ENCODE measurements at places on chromosomes 6 and 20.

- DNase-seq: no peak
These were observed 69.7 kb upstream of the TOX2 start for GRCh38 chr20:43844778-43845614.

GRCh38 chr6:40887792-40888340 is 151.2 kb downstream of the UNC5CL start:
- no peak for DNase-seq

GRCh38 chr6:106446983-106447382 is 86.5 kb downstream of the CRYBG1 start:
- no peak for DNase-seq

- no peak for DNase-seq
These were observed 79.4 kb downstream of the DACT2 start for GRCh38 chr6:168240160-168240559.

DNA sequence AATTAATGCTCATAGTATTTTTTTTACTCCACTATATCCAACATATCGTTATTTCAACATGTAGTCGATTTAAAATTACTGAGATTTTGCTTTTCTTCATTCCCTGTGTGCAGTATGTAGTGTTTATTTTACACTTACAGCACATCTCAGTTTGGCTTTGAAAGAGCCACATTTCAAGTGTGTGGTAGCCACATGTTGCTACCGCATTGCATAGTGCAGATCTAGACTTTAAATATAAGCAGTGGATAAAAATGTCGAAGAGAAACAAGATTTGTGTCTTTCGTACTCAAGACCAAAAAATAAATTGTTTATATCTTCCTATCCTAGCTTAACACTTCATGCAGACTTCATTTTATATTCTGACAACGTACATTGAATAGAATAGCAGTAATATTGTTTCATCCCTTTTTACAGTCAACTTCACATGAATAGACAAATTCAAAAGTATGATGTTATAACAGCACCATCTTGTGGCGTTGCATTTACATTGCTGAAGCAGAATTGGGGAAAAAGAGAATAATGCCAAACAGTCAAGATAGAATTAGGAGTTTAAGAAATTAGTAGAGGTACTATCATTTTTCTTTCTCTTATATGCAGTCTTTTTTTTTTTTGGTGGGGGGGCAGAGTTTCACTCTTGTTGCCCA is 29.9 kb downstream of the FBXO5 start:
- DNase-seq: peak; percentile 0

GRCh38 chr6:166625356-166625755 is 1.7 kb downstream of the RPS6KA2 start:
- no peak for DNase-seq

GRCh38 chr20:19071446-19071725 is 141.1 kb upstream of the SLC24A3 start:
- no peak for DNase-seq

GRCh38 chr6:148324297-148324985 is 18.2 kb upstream of the SASH1 start:
- no peak for DNase-seq

DNA sequence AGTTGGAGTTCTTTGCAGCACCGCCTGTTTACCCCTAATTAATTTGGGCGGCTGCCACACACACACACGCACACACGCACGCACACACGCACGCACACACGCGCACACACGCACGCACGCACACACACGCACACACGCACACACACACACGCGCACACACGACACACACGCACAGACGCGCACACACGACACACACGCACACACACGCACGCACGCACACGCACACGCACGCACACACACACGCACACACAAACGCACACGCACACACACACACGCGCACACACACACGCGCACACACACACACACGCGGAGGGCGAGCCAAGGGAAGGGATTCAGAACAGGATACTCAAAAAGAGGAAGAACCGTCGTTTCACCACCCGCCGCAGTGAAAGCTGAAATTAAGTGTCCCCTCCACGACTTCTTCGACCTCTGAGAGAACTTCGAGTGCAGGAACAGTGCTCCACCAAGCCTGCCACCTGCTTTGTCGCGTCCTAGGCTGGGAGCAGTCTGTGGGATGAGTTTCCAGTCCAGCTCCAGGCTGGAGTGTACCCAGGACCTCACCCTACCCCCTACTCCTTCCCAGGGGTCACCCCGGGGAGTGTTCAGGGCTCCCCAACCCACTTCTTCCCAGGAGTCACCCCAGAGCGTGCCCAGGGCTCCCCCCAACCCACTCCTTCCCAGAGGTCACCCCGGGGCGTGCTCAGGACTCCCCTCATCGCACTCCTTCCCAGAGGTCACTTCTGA is 1.1 kb downstream of the RNASET2 start:
- DNase-seq: no peak

DNA sequence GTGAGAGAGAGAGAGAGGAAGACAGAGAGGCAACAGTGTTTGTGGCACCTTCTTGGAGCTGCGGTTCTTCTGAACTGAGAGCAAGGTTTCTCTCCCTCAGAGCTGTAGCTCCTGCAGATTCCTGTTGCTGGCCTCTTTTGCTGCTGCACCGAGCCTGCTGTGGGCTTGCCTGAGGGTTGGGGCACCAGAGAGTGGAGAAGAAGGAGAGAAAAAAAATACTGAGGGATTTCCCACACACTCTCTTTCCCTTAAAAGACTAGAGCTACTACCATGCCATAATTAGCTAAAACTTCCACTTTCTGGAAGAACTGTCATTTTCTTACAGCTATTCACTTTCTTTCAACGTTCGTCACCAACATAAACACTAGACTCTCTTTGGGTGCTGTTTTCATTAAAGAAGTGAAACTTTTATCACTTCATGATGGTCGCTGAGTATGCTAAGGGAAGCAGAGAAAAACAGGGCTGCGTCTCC is 18.2 kb upstream of the ECI2 start:
- no peak for DNase-seq

GRCh38 chr20:45752746-45753145 is 30.6 kb downstream of the SPINT4 start:
- DNase-seq: no peak

DNA sequence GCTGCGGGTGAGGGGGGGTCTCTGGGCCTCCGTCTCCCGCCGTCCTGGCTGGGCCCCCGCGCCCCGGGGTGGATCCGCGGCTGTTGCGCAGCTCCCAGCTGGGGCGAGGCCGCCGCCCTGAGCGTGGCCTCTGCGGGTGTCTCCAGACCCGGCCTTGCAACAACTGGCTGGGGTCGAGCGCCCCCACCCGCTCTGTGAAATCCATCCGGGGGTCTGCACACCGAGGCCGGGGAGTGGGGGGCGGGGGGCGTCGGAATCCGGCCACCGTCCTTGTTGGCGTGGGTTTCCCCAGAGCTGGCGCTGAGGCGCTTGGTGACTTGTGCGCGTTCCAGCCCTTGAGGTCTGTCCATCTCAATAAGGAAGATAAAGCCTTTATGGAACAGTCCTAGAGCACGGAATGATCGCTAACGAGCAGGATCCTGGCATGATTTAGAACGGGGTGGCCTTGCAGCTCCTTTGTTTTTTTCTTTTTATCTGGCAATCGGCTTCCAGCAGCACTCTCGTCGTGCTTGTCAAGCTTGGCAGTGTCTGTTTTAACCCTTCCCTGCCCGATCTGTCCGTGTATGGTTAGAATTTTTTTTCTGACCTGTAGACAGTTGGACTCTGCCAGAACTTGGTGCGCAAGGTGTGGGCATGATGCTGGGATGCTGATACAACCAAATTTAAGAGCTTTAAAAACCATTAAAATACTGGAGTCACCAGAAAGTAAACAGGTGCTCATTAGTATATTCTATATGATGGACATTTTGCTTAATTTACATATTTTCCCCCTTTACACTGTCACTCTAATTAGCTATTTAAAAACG is 675 bp downstream of the DSTN start:
- DNase-seq: peak; percentile 31

- peak; percentile 1 for DNase-seq
These were observed 126.7 kb downstream of the BCAS1 start for GRCh38 chr20:53943522-53944291.

GRCh38 chr20:60294632-60295031 is 336.4 kb downstream of the CDH26 start:
- DNase-seq: no peak

GRCh38 chr6:137750297-137750696 is 116.8 kb upstream of the TNFAIP3 start:
- no peak for DNase-seq

DNA sequence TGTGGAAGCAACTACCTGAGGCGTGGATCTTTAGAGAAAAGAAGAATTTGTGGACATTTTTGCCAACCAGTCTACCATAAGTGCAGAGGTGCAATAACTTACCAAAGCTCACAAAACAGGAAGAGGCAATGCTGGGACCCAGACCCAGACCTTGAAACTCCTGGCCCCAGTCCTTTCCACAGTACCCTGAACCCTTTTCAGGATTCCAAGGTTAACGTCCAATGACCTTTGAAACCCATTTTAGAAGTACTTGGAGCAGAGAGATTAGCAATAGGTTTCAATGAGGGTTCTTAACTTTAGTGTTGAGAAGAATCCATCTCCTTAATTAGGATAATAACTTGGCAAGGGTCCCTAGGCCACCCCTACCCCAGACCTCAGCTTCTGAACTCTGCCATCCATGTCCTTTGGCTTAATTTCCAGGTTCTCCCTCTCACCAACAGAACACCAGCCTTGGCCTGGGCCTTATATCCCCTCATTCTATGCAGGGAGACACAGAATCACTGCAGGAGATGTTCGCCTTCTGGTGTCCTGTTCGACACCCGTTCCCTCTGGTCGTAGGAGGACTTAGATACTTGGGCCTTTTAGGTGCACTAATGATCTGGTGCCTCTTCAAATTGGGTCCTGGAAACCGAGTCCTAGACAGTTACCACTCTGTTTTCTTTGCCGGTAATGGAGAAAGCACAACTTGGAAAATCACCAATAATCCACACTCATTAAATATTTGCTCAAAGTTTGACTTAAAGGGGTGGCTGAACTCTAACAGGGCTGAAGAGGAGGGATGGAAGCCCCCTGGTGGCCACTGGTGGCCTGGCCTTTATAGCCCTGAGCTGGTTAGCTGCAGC is 40.6 kb downstream of the ISM1 start:
- DNase-seq: no peak

DNA sequence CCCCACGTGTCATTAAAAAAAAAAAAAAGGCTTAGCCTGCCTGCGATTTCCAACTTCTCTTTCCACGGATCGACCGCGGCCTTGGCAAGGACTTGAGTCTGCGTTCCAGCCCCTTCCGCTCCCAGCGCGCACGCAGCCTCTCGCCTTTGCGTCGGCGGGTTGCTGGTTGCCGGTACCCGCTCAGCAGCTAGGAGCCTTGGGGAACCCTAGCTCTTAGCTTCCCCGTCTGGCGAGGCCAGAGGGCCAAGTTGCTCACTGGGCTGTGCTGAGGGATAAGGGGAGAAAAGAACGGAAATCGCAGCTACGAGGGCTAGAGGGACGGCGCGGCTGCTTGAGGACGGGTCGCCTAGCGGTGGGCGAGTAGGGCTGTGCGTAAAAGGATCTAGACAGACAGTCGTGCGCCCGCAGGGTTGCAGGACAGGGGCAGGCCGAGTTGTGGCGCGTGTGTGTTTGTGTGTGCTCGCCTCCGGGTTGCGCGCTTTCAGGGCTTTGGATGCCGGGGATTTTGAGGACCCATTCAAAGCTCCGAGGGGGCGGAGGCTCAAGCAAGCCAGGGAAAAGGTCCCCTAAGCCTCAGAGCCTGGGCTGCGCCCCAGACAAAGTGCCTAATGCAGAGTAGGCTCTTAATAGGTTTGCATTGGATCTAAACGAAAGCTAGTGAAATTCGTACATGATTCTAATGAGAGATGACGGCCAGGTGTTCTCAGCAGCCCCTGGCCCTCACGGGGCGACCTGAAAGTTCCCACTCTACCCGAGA is 40.5 kb upstream of the OSTM1 start:
- no peak for DNase-seq

DNA sequence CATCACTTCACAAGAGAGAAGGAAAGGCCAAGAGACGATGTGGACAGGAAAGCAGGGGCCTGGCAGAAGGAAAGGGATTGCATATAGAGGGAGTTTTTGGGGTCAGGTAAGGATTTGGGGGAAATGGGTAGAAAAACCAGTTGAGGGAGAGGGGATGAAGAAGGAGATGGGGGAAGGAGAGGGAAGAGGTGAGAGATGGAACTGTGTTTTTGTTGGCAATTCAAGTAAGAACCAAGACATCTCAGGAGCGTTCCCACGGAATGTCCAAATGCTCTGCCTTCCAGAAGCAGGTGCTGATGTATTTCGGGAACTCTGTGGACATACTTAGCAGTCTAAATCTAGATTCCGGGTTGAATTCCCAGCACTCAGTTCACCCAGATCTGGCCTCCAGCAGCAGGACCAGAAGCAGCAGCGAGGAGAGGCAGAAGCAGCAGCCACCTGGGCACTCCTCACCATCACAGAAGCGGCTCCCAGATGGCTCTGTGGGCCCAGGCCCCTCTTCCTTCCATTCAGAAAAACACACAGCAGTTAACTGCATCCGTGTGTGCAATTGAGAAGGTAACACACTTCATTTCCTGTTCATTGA is 88.8 kb downstream of the DZANK1 start:
- no peak for DNase-seq

- no peak for DNase-seq
These were observed 83.3 kb downstream of the TAF4 start for GRCh38 chr20:61982191-61982950.

- DNase-seq: no peak
These were observed 58.2 kb upstream of the QKI start for GRCh38 chr6:163356324-163356723.

- DNase-seq: no peak
These were observed 625 bp upstream of the ECHDC1 start for GRCh38 chr6:127343809-127344659.

- no peak for DNase-seq
These were observed 42.0 kb upstream of the DSN1 start for GRCh38 chr20:36815454-36816091.

- no peak for DNase-seq
These were observed 45.0 kb downstream of the CDS2 start for GRCh38 chr20:5171790-5172164.

DNA sequence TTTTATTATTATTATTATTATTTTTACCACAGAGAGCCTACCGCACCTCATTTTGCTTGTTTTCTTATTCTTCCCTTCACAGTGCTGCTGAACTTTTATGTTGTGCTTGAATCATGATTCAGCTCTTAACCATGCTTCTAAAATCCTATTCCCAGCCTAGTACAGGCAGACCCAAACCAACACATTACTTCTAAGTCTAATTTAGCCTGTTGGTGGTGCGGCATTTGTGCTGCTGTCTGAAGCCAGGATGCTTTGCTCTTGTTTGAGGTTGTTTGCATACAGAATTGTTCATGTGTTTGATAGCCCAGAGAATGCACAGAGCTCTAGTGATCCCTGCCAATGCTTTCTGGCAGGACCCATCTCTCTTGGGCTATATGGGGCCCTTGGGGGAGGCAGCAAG is 213.5 kb upstream of the KCNG1 start:
- DNase-seq: no peak

GRCh38 chr6:27144740-27145079 is 102.8 kb upstream of the PRSS16 start:
- no peak for DNase-seq

GRCh38 chr6:85920782-85921181 is 278.1 kb upstream of the SYNCRIP start:
- DNase-seq: no peak

GRCh38 chr20:17295151-17295726 is 68.4 kb downstream of the PCSK2 start:
- DNase-seq: peak; percentile 69

- DNase-seq: no peak
These were observed 224.8 kb upstream of the RREB1 start for GRCh38 chr6:6883011-6883410.

- DNase-seq: no peak
These were observed 417.7 kb upstream of the JARID2 start for GRCh38 chr6:14828201-14828611.

GRCh38 chr6:101478891-101479290 is 85.4 kb downstream of the GRIK2 start:
- DNase-seq: no peak
